Right kidney (tissue), 9 donors: ENCODE measurements at places on chromosomes 7 and 10.

- no peak for DNase-seq
These were observed 52.3 kb upstream of the KIAA1217 start for GRCh38 chr10:24156686-24157085.

DNA sequence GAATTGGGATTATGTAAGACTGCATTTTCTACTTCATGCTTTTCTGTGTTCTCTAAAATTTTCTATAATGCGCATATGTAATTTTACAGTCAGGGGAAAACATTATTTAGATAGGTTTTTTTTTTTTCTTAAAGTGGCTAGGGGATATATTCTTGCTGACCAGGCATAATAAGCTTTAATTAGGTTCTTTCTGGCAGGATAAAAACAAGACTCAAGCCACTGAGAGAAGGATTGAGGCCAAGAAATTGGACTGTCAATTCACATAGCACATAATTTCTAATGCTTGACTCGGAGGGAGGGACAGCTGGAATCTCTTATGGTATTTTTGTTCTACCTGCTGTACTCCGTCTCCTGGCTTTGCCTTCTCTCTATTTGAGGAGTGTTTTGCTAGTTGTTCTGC is 119.8 kb upstream of the NPVF start:
- no peak for DNase-seq

- DNase-seq: no peak
These were observed 69.8 kb upstream of the AGR3 start for GRCh38 chr7:16951483-16952080.

- no peak for DNase-seq
These were observed 332.7 kb upstream of the LRGUK start for GRCh38 chr7:133794479-133794878.

DNA sequence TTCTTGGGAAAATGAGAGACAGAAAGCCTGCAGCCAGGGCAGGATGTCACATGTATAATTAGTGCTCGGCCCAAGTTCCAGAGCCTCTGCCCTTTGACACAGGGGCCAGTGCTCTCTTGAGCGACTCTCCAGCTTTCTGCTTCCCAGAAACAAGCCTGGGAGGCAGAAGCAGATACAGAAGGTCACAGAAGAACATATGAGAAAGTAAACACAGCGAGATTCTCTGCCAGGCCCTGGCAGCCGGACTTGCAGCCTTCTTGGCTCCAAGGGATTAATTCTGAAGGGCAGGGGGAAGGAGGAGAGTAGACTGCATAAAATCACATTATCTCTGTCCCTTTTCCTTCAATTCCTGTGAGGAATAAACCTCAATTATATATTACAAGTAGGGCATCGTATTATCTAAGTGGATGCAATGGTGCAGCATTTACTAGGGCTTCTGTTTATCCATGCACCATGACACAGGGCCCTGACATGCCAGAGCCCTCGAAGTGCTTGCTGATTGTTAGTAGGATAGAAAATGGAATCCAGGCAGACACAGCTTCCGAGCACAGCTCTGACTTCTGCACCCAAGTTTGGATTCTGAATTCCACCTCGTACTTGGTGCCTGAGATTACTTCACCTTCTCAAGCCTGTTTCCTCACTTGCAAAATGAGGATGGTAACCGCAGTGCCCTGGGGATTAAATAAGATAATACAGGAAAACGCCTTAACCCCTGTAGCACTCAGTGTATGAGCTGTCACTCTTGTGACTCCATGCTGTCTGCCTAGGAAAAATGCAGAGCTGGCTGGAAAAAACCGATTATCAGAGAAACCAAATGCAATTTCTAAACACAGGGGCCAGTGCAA is 536.5 kb downstream of the TNS3 start:
- DNase-seq: no peak

- DNase-seq: no peak
These were observed 482.5 kb upstream of the AUTS2 start for GRCh38 chr7:69115788-69116187.

DNA sequence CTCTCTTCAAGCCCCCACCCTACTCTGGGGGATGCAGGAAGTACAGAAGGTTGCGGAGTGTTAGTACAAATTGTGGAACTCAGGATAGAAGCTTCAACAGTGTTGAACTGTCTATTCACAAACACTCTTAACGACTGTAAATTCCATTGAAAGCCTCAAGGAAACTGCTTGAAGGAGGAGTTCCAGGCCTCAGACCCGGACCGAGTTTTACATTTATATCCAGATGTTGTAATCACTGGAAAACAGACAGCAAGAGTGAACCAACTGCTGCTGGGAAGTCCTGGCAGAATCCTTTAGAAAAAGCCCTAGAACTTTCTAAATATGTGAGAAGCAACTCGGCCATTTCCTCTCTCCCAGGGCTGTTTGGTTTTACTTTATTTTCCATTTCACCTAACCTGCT is 84.1 kb upstream of the LRRC18 start:
- no peak for DNase-seq

- DNase-seq: no peak
These were observed 992.1 kb downstream of the NRG3 start for GRCh38 chr10:82867056-82867455.

DNA sequence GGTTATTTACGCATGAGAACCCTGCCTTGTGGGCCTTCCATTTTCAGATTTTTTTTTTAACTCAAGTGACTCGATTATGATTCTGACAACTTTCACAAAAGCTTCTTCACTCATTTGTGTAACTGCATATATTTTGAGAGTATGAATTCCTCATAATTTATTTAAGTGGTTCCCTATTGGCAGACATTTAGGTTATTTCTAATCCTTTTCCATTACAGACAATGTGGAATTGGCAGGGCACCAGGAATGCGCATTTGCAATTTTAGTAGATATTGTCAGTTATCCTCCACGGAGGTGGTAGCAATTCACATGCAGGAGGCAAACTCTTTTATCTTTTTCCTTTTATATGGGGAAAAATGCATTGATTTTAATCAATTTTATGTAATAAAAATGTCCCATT is 2.5 kb downstream of the TMEM176B start:
- no peak for DNase-seq

- no peak for DNase-seq
These were observed 283.2 kb upstream of the CELF2 start for GRCh38 chr10:10734356-10735064.

GRCh38 chr7:105682341-105683060 is 101.2 kb upstream of the EFCAB10 start:
- DNase-seq: no peak

DNA sequence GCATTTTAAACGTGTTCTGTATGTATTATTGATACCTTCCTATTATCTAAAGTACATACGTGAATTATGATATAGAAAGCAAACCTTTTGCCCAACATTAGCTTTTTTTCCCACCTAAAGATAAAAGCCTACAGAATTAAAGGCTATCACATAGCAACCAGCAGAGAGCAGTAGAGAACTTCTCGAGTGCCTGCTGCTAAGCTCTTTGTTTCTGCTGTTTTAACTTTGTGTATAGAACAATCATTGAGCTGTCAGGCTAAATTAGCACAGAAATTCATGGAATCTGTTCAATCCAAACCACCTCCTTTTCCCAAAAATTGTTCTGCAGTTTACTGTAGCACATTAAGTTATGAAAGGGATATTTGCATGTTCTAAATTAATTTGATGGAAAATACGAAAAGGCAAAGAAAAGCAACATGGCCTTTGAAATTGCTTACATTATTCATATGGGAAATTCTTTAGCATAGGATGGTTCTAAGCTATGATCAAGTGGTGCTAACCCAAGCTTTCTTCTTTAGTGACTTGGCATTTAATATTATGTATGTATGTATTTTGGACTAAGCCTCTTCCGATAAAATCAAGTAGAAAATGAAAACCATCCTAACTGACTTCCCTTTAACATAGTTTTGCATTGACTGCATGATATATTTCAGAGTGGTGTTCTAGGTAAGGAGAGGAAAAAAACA is 1288.5 kb downstream of the GATA3 start:
- DNase-seq: peak; percentile 28

DNA sequence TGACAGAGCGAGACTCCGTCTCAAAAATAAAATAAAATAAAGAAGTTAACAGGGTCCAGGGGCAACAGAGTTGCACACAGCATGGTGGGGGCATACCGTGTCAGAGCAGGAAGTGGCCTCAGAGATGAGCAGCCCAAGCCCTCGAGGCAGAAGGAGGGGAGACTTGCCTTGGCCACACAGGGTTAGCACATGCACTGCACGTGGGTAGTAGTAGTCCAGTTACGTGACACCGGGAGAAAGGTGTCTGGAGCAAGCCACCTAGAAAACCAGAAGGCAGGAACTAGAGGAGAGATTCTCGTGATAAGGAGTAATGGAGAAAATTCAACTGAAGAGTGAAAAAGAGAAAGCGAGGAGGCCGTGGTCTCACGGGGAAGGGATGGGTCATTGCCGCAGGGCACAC is 9.8 kb upstream of the DENND2A start:
- no peak for DNase-seq

DNA sequence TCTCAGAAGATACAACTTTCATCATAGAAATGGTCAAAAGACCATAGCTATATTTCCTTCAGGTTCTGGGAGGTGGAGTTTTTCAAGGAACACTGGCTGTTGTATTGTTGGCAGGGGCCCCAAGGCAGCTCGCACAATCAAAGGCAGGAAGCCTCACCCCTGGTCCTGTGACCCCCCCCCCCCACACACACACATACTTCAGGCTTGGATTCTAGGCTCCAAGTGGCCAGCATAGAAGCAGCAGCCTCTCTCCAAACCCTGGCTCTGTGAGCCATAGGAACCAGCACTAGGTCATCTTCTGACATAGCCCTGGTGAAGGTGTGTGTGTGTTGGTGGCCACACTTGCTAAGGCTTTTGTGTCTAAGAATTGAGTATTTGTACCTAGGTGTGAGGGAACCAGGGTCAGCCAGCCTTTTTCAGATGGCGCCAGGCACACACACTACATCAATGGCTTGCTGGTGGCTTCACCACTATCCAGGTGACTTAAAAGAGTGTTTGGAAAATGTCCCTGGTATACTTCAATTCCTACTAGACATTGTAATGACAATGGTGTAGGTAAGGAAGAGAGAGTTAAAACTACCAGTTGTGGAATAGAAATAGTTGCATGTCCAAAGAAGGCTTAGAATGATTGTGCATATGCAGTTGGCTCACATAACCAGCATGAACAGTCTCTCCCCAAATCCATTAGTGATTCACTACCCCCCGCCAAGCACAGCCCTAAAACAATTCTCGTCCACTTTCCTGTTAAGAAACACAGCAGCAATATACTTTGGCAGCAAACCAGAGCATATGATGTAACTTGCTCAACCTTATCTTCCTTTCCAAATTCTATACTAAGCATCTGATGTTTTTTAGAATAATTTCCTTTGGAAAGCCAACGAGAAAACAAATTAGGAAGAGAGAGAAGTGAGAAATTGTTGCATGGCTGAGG is 91.3 kb downstream of the AVL9 start:
- DNase-seq: no peak

- no peak for DNase-seq
These were observed 29.4 kb downstream of the WDR86 start for GRCh38 chr7:151380199-151381097.

GRCh38 chr7:42852531-42852930 is 59.3 kb downstream of the C7orf25 start:
- no peak for DNase-seq

GRCh38 chr7:151551820-151552219 is 32.1 kb upstream of the RHEB start:
- DNase-seq: no peak

DNA sequence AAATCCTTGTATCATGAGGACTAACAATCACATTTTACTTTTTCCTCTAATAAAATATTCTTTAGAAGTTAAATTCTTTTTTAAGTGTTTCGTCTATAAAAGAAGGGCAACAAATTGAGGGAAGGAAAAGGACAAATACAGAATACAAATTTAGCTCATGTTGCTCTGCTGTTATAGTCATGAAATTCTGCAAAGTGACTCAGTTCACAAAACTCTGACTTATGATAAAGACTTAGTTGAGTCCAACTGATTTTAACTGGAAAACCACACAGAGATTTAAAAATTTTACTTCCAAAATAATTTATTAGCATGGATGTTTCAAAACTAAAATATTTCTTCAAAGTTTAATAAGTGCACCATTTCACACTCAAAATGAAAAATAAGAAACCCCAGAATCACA is 75.0 kb upstream of the GPR22 start:
- no peak for DNase-seq

DNA sequence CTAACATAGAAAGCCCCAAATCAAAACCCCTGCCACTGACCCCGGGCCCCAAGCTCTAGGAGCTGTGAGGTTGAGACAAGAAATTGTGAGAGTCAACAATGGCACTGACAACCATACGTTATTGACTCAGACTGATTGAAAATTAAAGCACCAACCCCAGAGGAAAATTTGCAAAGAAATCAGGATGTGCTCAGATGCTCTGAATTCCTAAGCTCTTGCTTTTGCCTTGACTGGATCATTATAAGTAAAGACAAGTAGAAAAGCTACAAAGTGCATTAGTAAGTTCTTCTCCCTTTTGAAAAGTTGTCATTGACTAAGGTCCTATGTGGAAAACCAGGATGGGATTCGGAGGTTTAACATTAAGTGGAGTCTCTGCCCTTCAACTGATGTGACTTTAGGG is 130.2 kb downstream of the SAMD9 start:
- no peak for DNase-seq

GRCh38 chr7:17934094-17934493 is 6.2 kb downstream of the SNX13 start:
- no peak for DNase-seq

DNA sequence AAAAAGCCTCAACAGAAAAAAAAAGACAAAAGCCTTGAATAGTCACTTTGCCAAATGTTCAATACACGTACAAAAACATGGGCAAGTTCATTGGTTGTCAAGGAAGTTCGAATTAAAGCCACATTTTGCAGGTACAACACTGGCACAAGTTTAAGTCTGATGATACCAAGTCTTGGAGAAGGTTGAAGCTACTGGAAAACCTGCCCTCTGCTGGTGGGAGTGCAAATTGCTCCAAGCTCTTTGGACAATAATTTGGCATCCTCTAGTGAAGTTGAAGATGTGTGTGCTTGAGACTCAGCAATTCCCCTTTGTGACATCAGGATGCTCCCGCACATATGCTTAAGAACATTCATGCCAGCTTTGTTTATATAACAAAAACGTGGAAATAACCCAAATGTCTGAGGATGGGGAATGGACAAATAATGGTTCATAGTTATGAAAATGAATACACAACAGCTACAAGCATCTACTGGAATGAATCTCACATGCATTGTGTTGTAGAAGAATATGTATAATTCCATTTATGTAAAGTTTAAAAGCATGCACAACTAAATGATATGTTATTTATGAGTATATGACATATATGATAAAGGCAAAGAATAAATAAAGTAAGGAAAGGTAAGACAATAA is 120.0 kb upstream of the PLPP4 start:
- DNase-seq: no peak

GRCh38 chr10:58554316-58554715 is 41.6 kb downstream of the BICC1 start:
- DNase-seq: no peak

DNA sequence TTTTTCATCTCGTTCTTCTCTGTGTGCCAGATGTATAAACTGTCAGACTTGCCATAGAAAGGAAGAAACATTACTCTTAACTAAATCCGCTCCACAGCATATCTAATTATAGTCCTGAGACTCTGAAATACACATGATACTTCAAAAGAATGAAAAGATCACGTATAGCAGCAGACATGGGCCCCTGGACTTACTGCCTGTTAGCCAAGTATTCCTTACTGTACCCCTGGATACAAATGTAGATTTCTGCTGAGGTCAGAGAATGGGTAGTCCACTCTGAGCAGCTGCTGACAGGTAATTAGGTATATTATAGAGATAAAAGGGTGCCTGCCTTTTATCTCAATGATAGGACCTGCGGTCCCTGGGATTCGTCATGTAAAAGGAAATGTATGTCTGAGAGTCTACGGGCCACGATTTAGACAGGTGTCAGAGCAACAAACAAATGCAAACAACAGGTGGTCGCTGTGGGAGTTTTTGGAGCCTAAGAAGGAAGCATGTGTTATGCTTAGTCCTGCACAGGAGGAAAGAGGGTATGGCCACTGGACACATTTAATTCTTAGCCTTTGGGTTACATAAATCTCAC is 69.4 kb downstream of the VOPP1 start:
- no peak for DNase-seq
